ENCODE measurements at places on chromosomes 2 and 18.
A peak's percentile ranks its signal among the peaks of the same experiment; 100 is the strongest.

DNA sequence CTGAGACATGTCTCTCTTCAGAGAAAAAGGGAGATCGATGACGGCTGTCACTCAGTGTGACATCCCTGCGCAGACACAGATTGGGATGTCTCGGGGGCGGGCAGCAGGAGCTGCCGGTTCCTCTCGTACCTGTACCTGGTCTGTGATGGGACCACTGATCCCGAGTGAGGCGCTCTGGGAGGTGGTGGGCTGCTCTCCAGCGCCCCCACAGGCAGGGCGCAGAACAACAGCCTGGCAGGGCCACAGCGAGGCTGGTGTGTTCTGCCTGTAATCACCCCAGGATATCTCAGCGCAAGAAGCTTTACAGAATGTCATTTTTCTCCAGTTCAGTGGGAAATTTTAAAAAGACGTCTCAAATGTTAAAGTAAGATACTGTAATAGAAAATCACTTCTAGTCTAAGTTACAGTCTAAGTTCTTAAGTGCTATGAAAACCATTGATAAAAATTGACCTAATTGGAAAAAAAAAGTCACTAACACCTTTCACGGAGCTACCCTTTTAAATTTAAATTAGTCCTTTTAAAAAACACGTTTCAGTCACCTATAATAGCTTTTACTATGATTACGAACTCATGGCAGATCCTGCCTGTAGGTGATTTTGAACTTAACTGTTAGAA, 189.8 kb downstream of the SNTG2 start:
- no peak for DNase-seq

- peak; percentile 14 for DNase-seq
These were observed 67.1 kb upstream of the PXDN start for GRCh38 chr2:1811258-1811970.

GRCh38 chr2:29113891-29114321, 1.3 kb upstream of the CLIP4 start:
- peak; percentile 91 for DNase-seq

DNA sequence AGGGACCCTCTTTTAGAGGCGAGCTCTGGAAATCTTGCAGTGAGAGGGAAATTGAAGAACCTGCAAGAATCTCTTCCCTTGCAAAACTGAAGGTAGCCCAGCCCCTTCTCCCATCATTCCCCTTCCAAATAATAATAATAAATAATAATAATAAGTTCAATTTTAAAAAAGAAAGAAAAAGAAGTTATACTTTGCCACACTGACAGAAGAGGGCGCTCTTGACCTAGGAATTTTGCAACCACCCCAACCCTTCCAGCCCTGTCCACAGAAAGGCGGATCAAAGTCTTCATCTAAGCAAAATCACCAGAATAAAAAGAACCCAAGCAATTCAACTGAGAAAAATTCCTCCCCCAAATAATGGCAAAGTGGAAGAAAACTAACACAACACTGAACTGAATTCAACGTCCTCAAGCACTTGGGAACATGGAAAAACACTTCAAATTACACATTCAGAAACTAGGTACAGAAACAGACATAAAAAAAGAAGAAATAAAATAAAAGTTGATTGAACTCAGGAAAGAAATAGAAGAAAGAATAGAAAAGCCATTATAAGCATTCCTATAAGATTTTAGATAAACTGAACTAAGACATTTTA, 98.9 kb upstream of the GLS start:
- DNase-seq: peak; percentile 78

DNA sequence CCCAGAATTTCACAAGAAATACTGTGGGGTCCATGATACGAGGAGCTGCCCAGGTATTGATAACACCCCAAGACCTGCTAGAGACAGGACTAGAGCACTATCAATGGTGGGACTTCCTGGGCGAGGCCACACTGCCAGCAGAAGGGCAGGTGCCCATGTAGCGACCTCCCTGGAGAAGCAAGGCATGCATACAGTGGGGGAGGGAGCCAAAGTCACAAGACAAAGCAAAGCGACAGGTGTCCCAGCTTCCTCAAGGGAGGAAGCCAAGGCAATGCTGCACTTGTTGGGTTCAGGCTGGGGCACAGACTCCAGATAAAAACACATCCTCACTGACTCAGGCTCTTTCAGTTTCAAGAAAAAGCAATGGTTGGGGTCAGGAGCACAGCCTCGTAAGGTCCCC, 7.5 kb downstream of the CD207 start:
- no peak for DNase-seq

- no peak for DNase-seq
These were observed 26.8 kb downstream of the SH3YL1 start for GRCh38 chr2:236993-237539.

GRCh38 chr2:44753552-44754285, 187.8 kb upstream of the SIX3 start:
- peak; percentile 10 for DNase-seq

GRCh38 chr2:939936-940601, 10.6 kb upstream of the SNTG2 start:
- DNase-seq: no peak

DNA sequence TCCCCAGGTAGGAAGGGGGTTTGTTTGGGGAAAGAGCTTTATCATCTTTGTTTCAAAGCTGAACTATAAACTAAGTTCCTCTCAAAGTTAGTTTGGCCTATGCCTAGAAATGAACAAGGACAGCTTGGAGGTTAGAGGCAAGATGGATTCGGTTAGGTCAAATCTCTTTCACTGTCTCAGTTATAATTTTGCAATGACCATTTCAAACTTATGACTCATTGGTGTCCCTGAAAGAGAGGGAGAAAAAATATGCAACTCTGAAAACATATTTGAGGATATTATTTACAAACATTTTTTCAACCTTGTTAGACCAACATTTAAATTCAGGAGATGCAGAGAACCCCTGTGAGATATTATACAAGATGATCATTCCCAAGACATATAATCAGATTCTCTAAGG, 95.7 kb downstream of the EFEMP1 start:
- DNase-seq: no peak

DNA sequence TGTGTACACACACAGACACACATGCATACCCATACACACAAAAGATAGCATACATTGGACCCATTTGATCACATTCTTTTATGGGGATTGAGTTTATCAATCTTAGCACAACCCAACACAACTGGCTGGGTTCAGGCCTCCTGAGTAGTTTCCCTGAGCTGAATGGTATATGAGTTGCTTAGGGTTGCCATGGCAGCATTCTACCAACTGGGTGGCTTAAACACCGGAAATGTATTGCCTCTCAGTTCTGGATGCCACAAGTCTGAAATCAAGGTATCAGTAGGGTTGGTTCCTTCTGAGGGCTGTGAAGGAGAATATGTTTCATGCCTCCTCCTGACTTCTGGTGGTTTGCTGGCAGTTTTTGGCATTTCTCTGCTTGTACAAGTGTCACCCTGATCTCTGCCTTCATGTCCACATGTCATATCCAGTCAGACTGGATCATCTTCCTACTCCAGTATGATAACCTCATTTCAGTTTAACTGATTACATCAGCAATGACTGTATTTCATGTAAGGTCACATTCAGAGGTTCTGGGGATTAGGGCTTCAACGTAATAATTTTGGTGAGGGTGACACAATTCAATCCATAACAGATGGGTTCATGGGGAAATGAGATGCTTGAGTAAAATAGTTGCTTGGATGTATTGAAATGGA, 212.7 kb downstream of the KCNE4 start:
- DNase-seq: no peak

DNA sequence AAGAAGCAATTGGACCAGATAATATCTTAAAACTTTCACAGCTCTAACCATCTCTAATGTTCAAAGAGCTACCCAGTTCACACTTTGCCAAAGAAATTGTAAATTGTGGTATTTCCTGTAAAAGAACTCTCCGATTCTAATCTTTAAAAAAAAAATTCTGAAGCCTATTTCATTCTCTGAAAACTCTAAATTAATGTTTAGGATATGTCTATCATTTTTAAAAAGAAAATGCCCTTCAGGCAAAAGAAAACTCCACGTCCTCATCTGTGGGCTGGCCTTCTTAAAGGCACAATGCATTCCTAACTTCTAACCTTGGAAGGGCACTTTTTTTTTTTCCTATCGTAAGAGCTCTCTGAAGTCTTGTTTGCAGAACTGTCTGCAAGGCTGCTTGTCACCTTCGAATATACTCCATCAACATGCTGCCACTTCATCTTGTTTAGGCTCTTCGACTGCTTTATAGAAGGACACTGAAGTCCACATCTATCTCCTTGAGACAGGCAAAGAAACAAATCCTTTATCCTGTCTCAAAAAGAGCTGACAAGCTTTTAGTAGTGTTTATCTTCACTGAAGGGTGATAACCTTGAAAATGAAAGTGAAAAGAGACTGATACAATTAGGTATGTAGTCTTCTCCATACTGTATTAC, 124.3 kb upstream of the SLC39A10 start:
- peak; percentile 40 for DNase-seq

GRCh38 chr2:167134381-167135072, 246.2 kb downstream of the XIRP2 start:
- DNase-seq: peak; percentile 68

DNA sequence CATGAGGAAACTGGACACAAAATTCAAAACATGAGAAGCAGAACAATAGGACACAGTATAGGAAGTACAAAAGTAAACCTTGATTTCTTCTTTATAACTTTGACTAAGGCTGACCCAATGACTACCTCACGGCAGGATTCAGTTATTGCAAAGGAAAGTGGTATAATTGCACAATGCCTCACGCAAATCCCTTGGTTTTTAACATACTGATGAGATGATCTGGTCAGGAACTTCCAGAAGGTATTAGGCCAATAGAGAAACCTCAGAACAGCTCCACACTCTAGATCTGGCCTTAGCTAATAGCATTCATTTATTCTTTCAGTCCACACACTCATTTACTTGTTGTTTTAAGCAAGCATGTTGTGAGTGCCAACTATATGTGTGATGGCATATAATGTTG, 1526.9 kb upstream of the ACVR2A start:
- peak; percentile 87 for DNase-seq

GRCh38 chr18:56661360-56662062, 10.4 kb downstream of the WDR7 start:
- DNase-seq: peak; percentile 26
